ENCODE measurements at places on chromosomes 7 and 10. TPM values are rescaled to one million over a fixed set of nuclear protein-coding genes. Genes with fewer than 3 reads are reported as not detected.
A peak's percentile ranks its signal among the peaks of the same experiment; 100 is the strongest.

DNA sequence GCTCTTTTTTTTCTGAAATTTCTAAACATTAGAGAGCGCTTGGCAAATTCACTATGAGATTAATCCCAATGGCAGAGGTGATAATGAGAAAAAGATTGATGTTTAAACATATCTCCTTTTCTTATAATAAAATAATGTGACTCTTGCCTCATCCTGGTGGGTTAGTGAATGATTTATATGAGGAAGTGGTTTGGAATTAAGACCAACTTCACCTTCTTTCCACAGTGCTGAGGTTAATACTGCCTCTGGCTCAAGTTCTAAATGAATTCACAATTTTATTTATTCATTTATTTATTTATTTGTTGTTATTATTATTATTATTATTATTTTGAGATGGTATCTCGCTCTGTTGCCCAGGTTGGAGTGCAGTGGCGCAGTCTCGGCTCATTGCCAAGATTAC lies 40.5 kb upstream of the ADO start:
- DNase-seq, result no peak

DNA sequence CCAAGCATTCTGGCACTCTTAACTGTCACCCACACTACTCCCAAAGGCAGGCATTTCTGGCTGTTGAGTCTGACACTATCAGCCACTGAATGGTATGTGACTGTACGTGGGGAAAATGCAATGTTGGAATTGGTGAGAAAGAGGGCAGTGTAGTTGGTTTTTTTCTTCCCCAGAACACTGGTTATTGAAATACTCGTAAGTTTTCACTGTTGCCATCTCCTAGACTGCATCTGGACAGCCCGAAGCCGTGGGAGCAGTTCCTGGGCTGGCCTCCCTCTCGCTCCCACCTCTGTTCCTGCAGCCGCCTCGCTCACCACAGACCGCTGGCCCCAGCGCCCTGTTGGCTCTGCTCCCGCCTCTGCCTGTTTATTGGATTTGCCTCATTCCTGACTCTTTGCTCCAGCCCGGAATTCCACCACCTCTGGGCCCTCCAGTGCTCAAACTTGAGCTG lies 5.7 kb downstream of the PLCE1 start:
- DNase-seq, result no peak

Gene CALML3
- not detected for total RNA-seq

- DNase-seq, result no peak
These were observed 30.5 kb downstream of the CPED1 start for GRCh38 chr7:121019018-121019417.

- DNase-seq, result no peak
These were observed 246.3 kb upstream of the PITRM1 start for GRCh38 chr10:3418926-3419325.

DNA sequence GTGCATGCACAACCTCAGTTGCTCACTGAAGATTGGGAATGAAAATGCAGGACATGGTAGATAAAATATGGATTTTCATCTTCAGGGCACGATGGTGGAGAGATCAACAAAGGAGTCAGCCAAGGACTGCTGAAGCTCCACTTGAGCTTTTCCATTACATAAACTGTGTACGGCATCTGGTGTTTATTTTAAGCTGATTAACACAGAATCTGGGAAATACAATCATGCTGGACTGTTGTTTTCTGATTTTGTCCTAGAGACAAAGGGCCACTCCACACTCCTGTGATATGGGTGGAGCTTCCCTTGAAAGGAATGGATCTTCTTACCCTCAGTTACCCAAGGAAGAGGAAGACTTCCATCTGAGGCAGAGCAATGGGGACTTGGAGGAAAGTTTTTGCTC lies 120.6 kb downstream of the SAMD9 start:
- DNase-seq, result no peak

GRCh38 chr7:77326131-77326530 lies 90.0 kb downstream of the GSAP start:
- DNase-seq, result no peak

GRCh38 chr7:34759477-34760125 lies 101.6 kb downstream of the NPSR1 start:
- DNase-seq, result no peak

DNA sequence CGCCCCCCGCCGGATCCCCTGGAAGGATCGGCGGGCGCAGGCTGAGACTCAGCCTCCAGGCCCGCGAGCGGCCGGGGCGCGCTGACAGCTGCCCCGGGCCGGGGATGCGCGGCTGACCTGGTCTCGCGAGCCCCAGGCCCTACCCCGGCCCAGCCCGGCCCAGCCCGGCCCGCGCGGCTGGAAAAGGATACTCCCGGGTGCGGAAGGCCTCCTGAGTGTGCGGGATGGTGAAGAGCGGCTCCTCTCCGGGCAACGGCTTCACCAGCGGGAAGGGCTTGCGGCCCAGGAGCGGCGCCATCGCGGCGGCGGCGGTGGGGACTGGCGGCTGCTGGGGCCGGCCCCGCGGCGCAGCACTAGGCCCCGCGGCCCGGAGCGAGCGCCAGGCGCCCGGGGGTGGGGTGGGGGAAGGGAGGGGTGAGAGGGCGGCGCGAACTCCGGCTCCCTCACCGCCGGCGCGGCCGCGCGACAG lies 423 bp downstream of the BAZ1B start:
- DNase-seq, result no peak

- no peak for DNase-seq
These were observed 2.1 kb downstream of the HSPA14 start for GRCh38 chr10:14840178-14840577.

DNA sequence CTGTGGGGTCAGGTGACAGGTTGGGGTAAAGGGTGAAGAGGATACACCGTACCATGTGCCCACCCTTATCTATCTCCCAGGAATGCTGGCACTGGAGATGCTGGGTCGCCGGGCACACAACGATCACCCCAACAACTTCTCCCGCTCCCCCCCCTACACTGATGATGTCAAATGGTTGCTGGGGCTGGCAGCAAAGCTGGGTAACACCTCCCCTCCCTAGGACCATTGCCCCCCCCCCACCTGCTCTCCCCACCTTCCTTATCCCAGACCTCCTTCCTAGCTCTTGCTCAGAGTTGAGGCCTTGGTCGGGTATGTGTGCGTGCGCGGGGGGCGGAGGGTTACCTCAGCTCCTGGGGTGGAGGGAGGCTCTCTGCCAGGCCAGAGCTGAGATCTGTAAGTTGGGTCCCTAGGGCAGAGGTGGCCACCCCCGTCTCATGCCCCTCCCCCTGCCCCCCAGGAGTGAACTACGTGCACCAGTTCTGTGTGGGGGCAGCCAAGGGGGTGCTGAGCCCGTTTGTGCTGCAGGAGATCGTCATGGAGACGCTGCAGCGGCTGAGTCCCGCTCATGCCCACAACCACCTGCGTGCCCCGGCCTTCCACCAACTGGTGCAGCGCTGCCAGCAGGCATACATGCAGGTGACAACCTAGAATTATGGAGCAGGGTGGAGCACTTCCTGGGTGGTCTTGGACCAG lies 10.7 kb downstream of the NDST2 start:
- no peak for DNase-seq

GRCh38 chr10:32095116-32095733 lies 39.0 kb upstream of the KIF5B start:
- DNase-seq, result no peak

DNA sequence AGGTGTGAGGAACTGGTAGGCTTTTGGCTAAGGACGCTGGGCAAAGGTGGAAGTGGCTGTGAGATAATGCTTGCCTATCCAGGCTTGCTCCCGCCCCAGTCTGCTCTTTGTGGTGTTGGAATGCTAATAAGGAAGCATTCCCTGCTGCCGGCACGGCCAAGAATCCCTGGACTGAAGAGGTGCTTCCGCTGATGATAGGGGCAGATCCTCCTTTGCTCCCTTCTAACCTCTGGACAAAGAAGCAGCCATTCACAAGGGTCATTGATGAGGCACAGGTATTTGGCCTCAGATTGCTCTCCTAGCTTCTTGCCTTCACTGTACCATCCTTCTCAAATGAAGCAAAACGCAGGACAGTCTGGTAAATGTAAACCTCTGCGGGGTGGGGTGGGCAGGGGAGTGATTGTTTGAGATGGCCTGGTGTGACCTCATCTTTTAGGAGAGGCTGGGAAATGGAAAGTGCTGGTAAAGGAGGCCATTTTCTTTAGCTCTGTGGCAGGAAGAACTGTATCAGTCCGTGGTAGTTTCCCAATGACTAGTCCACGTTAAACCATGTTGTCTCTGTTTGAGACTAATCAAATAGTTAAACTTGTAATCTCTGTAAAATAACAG lies 1.7 kb downstream of the PGAM1 start:
- DNase-seq, result peak; percentile 58

- no peak for DNase-seq
These were observed 128.0 kb downstream of the KIF20B start for GRCh38 chr10:89829262-89829886.

Gene TIAL1
- total RNA-seq, result 200 TPM

- no peak for DNase-seq
These were observed 115.1 kb downstream of the MAD1L1 start for GRCh38 chr7:2117646-2118045.

GRCh38 chr7:104397442-104397841 lies 69.0 kb downstream of the LHFPL3 start:
- DNase-seq, result no peak

GRCh38 chr10:7407368-7408290 lies 3.2 kb downstream of the SFMBT2 start:
- peak; percentile 69 for DNase-seq

Gene EGR2
- 46.6 TPM for total RNA-seq

DNA sequence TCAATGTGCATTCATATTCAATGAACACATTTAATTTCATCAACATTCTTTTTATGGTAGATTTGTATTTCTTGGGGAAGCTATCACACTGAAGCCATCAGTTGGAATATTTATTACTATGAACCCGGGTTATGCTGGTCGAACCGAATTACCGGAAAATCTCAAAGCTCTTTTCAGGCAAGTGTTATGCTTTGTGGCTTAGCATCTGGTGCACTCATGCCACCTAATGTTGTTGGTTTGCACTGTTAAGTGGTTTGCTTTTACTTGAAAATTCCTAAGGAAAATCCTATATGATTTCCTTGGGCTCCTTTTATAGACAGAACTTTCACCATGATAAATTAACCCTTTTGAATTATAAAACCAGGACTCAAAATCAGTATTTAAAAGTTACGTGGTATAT lies 147.9 kb downstream of the DNAH11 start:
- no peak for DNase-seq

Gene HABP2
- total RNA-seq, result not detected

Gene FXYD4
- not detected for total RNA-seq

- DNase-seq, result no peak
These were observed 5.1 kb upstream of the SP4 start for GRCh38 chr7:21422751-21423150.

DNA sequence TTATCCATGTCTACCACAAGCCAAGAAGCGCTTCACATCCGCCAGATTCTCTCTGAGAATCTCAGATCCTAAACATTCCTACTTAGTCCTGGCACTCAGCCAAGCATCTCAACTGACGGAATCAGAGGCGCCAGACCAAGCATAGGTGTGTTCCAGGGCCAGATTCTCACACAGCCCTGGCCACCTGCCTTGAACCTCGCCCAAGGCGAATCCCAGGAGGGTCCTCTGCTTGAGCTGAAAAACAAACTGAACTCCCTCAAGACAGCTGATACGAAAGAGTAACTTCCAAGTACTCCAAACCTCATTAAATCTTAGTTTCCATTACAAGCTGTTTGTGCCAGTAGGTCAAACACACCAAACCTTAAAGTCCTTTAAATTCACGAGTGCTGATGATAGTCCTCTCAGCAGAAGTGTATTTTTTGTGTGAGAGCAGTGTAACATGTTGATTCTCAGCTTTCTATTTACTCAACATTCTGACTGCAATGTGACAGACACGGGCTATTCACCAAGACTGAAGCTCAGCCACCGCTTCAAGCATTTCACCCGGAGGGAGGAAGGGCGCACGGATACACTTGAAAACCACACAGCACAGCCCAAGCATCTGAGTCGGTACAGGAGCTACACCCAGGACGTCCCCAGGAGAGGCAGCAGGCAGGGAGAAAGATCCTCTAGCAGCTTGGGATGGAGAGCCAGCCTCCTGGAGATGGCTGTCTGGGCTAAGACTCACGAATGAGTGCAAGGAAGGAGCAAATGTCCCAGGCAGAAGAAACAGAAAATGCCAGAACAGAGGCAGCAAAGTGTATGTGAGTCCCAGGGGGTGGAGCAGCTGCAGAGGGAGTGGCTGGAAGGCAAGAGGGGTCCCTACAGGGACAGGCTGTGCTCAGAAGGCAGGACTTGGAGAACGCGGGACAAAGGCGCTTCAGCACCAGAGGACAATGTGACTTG lies 6.0 kb downstream of the PARD3 start:
- DNase-seq, result no peak

- no peak for DNase-seq
These were observed 32.6 kb downstream of the STRIP2 start for GRCh38 chr7:129466796-129467195.

Gene MLXIPL
- total RNA-seq, result not detected

DNA sequence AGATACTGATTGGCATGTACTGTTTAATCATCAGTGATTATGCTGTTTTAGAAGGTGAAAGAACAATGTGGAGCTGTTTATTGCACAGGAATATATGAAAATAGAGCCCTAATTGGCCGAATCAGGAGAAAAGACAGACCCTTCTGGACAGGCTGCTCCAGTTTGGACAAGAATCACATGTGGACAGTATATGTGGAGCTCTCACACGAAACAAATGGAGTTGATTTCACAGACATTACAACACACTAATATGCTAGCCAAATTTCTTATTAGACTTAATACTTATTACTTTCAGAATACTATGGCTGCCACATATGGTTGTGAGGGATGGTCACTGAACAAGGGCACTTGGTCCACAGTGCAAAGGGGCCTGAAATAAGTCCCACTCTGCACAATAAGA lies 15.5 kb downstream of the TWIST1 start:
- no peak for DNase-seq

DNA sequence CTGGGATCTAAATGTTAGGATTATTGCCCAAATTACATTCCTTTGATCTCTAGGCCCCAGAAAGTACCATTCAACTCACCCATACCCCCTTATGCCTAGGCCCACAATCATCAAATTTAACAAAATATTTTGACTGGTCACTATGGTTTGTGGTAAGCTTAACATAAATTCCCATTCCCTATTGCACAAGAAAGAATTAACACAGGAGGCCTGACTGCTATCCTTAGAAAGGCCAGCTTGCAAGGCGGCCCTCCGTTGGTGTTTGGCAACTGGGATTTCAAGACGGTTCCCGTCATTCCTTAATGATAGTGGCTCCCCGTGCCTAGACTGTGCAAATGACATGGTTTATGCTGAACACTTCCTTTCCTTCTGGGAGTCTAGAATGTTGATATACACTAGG lies 29.6 kb downstream of the ARHGAP21 start:
- no peak for DNase-seq

GRCh38 chr7:82018226-82018625 lies 248.4 kb upstream of the HGF start:
- no peak for DNase-seq

DNA sequence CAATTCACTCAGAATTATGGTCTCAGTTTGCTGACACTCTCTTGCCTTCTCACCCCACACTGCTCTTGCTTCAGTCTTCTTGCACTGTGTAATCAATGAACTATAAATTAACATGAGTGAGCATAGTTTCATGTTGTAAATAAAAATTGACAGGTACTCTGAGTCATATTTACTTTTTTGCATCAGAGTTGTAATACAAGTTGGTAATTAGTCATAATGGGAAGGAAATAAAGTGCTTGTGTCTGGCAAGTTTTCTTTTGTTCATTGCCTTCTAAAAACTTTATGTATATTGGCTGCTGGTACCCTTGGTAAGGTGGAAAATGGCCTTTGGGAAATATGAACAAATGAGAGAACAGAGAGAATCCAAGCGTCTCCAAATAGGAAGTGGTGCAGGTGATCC lies 169.3 kb upstream of the MAGI2 start:
- DNase-seq, result no peak

Gene PRKCQ
- 46.3 TPM for total RNA-seq
